ENCODE measurements at places on chromosomes 13 and 19.

DNA sequence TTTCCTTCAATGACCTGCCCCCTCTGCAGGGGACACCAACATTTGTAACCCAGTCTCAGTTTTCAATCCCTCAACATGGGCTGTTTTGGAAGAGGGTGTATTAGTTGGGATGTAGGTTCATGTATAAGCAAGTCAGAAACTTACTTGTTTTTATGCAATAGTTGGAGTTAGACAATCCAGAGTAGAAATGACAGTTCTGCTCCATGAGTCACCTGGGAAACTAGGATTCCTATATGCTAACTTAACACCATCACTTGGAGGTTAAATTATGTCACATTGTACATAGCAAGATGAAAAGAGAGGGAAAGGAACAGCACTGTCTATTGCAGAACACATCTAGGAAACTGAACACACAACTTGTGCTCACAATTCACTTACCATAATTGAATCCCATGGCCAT, 436.4 kb downstream of the RFC3 start:
- no peaks in the 10 kb centered on the region for H3K36me3 ChIP-seq
- no peak for DNase-seq
- no peak overlapping the region for H3K4me3 ChIP-seq

DNA sequence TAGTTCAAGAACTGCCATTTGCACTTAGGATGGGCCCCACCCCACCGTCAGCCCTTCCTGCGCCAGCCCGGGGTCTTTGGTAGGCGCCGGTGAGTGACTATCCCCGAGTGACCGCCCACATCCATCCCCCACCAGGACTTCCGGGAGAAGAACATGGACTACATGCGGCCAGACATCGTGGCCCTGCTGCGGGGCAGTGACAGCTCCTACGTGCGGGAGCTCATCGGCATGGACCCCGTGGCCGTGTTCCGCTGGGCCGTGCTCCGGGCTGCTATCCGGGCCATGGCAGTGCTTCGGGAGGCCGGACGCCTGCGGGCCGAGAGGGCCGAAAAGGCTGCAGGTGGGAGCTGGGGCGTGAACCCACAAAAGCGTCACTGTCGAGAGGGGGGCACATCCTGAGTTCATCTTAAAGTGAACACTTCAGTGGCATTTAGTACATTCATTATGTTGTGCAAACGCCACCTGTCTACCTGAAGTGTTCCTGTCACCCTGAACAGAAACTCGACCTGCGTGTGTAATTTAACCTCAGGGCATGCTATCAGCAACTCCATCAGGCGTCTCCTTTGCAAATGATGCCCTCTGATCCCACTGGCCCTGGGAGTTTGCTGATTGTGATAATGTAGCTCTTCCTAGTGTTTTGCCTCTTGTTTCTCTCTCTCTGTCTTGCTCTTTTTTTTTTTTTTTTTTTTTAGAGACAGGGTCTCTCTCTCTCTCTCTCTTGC, 42.4 kb upstream of the USE1 start:
- peak overlapping the region; percentile 69 for H3K27ac ChIP-seq
- H3K4me1 ChIP-seq = peaks cover 9% of the 10 kb centered on the region
- no peak for DNase-seq
- peaks cover 89% of the 10 kb centered on the region for H3K36me3 ChIP-seq

- H3K4me1 ChIP-seq = peaks cover 19% of the 10 kb centered on the region
- H3K36me3 ChIP-seq = no peaks in the 10 kb centered on the region
- no peak for DNase-seq
- H3K4me3 ChIP-seq = no peak overlapping the region
- H3K27ac ChIP-seq = no peak overlapping the region
- peaks cover 19% of the 10 kb centered on the region for H3K27me3 ChIP-seq
Measured at GRCh38 chr13:94859278-94859691, 146.9 kb upstream of the SOX21 start.

- no peaks in the 10 kb centered on the region for H3K27me3 ChIP-seq
- peaks cover 20% of the 10 kb centered on the region for H3K4me1 ChIP-seq
- H3K36me3 ChIP-seq = peaks cover 8% of the 10 kb centered on the region
- H3K4me3 ChIP-seq = no peak overlapping the region
- peak overlapping the region; percentile 31 for H3K27ac ChIP-seq
- DNase-seq = no peak
Measured at GRCh38 chr13:30253830-30254229, 53.5 kb downstream of the KATNAL1 start.

DNA sequence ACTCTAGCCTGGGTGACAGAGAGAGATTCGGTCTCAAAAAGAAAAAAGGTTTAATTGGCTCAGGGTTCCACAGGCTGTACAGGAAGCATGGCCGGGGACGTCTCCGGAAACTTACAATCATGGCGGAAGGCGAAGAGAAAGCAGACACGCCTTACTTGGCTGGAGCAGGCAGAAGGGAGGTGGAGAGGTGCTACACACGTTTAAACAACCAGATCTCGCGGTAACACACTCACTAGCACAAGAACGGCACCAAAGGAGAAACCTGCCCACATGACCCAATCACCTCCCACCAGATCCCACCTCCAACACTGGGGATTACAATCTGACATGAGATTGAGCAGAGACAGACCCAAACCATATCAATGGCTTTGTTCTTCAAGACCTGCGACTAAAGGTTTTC, 12.8 kb downstream of the CASP14 start:
- no peak overlapping the region for H3K4me3 ChIP-seq
- no peak overlapping the region for H3K27ac ChIP-seq
- no peaks in the 10 kb centered on the region for H3K4me1 ChIP-seq
- no peaks in the 10 kb centered on the region for H3K36me3 ChIP-seq

DNA sequence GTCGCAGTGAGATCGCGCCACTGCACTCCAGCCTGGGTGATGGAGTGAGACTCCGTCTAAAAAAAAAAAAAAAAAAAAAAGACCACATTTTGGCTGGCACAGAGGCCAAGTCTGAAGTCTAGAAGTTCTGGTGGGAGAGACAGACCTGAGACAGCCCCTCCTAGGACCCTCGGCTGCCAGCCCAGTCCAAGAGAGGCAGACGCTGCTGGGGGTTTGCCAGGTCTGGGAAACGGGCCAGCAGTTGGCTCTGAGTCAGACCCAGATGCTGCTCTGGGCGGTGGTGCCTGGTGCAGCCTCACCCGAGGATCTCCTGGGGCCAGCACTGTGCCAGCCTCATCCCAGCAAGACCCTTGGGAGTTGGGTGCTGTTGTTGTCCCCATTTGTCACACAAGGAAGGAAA, 5.8 kb downstream of the FCHO1 start:
- H3K27me3 ChIP-seq = no peaks in the 10 kb centered on the region
- H3K4me3 ChIP-seq = no peak overlapping the region

GRCh38 chr19:41893899-41894298, 10.9 kb downstream of the ARHGEF1 start:
- peaks cover 75% of the 10 kb centered on the region for H3K36me3 ChIP-seq
- H3K27ac ChIP-seq = peak overlapping the region; percentile 87
- no peaks in the 10 kb centered on the region for H3K27me3 ChIP-seq

DNA sequence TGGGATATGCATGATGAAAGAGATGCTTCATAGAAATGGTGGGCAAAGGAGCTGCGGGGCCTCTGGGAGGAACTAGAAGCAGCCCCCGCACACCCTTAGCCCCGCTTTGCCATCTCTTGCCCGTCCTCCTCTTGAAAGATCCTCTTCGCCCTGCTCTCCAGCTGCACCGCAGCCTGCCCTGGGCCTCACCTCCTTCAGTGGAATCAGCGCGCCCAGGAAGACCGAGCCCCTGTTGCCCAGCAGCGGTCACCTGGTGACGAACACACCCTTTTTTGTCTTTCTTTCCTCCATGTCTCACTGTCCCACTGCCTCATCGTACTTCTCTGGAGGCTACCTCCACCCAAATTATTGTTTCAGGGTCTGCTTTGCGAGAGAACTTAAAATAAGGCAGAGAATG, 807.6 kb downstream of the UQCRFS1 start:
- no peak for DNase-seq
- no peak overlapping the region for H3K4me3 ChIP-seq
- no peaks in the 10 kb centered on the region for H3K36me3 ChIP-seq
- H3K27me3 ChIP-seq = peaks cover 3% of the 10 kb centered on the region

All from activated T-cell treated with anti-CD3 and anti-CD28 coated beads, Interleukin-2, amount 50 U/mL, for 24 hours (primary cell).